ENCODE measurements at places on chromosomes 4 and X.

DNA sequence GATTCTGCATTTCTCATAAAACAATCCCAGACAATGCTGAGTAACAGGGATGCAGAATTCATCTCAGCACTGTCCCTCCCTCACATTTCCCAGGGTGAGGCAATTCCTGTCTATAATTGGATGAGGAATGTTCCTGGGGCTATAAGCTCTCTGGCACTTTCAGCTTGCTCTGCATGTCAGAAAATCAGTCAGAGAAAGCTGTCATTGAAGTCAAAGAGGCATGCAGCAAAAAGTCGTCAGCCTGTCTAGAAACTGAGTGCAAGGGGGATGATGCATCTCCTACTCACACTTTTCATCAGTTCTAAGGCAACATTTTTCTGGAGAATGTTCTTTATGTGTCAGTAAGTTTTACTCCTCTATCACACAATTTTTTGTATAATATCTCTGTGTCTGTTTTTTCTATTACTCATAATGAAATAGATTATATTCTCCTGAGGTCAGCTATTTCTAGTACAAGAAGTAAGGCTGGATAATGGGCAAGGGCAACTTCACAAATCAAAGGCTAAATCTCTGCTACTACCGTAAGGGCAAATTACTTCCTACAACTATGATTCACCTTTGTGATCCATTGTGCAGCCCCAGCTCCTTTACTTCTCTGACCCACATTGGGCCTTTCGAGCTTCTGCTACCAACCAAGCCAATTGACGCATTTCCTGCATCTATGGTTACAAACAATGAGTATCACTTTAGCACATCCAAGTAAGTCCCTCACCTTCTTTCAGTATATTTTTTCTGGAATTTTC, 56.0 kb downstream of the TASL start:
- no peak for DNase-seq

DNA sequence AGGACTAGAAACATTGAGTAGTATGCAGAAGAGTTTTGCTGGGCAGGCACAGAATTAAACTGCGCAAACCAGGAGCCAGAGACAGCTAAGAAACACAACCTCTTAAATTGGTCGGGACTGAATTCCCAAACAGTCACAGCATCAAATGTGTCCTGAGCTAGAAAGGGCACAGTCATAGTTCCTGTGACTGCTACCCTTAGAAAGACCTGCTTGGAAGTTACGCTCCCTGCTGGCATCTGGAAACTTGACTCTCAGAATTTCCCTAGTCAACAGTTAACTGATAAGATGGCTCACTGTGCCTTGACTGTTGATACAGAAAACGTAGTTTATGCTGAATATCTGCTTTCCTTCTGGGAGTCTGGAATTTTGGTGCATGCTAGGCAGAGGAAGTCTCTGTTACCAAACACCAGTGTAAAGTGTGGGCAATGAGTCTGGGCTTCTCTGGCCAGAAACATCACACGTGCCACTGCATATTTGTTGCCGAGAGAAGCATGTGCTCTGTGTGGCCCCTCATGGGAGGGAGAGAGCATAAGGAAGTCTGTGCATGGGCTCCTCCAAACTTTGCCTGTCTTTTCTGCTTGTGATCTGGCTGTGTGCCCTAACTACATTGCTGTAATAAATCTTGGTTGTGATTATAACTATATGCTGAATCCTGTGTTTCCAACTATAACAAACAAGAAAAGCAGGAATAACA, 11.6 kb upstream of the EOLA2 start:
- DNase-seq, result no peak

DNA sequence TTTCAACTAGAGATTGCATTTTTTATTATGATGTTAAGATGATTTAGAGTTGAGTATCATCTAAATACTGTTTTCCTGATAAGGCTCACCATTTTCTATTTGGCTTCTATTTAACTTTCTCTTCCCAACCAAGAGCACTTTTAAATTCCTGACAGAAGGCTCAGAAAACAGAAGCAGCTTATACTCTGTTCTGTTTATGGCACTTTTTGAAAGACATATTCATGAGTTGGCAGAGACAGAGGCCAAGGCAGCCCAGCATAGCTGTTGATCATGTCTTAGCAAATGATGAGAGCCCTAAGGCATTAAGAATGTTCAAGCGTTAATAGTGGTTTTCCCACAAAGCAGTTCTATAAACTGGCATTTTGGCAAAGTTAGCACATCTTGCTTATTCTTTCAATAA, 330.3 kb downstream of the TRAM1L1 start:
- no peak for DNase-seq

GRCh38 chr4:24992968-24993367, 37.8 kb downstream of the LGI2 start:
- DNase-seq, result no peak

GRCh38 chr4:168868044-168868781, 141.8 kb downstream of the CBR4 start:
- no peak for DNase-seq

- no peak for DNase-seq
Measured at GRCh38 chr4:152828122-152828521, 48.4 kb downstream of the ARFIP1 start.

GRCh38 chr4:36990128-36990872, 254.2 kb upstream of the NWD2 start:
- DNase-seq, result no peak

- DNase-seq, result no peak
Measured at GRCh38 chr4:79585834-79586233, 177.8 kb upstream of the GK2 start.

- DNase-seq, result no peak
Measured at GRCh38 chrX:85375333-85375738, 4.1 kb downstream of the POF1B start.

- no peak for DNase-seq
Measured at GRCh38 chr4:33200377-33200776, 2480.2 kb downstream of the PCDH7 start.

- no peak for DNase-seq
Measured at GRCh38 chr4:144591401-144591800, 54.6 kb upstream of the HHIP start.

- DNase-seq, result no peak
Measured at GRCh38 chrX:37509349-37509748, 62.1 kb upstream of the LANCL3 start.

DNA sequence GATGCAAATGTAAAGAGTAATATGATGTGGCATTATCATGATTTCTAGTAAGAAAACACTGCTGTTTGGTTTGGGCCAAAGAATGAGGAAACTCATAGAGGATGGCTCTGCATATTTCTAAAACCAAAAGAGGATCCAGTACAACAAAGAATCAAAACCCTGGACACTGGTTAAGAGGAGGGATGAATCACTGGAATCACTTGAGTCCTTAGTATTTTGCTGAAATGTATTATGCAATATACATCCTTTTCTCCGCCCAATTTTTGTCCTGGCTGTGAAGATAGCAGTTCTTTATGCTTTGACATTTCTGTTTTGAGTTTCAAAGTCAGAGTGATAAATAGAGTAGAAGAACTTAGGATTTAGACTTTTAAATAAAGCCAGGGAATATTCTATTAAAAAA, 345.9 kb downstream of the PACRGL start:
- no peak for DNase-seq

GRCh38 chr4:108201774-108202173, 33.0 kb upstream of the LEF1 start:
- DNase-seq, result no peak
